ENCODE measurements at places on chromosomes 5 and 9.

- no peak for DNase-seq
These were observed 13.4 kb upstream of the TNIP1 start for GRCh38 chr5:151094030-151094851.

GRCh38 chr9:106864373-106865143, 1.6 kb downstream of the ZNF462 start:
- DNase-seq, result peak; percentile 54

DNA sequence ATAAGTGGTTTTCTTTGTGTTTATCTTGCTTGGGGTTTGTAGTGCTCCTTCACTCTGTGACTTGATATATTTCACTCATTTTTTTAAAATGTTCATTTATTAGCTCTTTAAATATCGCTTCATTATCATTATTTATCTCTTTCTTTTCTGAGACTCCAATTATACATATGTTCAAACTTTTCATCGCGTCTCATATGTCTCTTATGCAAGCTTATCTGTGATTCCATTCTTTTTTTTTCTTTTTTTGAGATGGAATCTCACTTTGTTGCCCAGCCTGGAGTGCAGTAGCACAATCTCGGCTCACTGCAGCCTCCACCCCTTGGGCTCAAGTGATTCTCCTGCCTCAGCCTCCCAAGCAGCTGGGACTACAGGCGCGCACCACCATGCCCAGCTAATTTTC, 73.9 kb upstream of the GABRP start:
- no peak for DNase-seq

- no peak for DNase-seq
These were observed 136.9 kb upstream of the EGFLAM start for GRCh38 chr5:38121420-38121819.

- no peak for DNase-seq
These were observed 75.0 kb downstream of the LIX1 start for GRCh38 chr5:97067296-97067850.

DNA sequence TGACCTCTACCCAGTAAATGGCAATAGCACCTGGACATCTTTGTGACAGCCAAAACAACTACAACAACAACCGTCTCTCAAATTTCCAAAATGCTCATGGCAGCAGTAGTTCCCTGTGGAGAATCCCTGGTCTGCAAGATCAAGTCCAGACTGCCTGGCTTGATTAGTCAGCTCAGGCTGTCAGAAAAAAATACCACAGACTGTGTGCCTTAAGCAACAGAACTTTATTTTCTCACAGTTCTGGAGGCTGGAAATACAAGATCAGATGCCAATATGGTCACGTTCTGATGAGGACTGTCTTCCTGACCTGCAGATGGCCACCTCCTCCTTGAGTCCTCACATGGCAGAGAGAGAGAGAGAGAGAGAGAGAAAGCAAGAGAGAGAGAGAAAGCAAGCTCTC, 52.3 kb upstream of the MOCS2 start:
- no peak for DNase-seq

GRCh38 chr5:37838152-37838932, 1.5 kb downstream of the GDNF start:
- peak; percentile 32 for DNase-seq

GRCh38 chr5:118611332-118611945, 376.9 kb downstream of the DTWD2 start:
- DNase-seq, result peak; percentile 22

DNA sequence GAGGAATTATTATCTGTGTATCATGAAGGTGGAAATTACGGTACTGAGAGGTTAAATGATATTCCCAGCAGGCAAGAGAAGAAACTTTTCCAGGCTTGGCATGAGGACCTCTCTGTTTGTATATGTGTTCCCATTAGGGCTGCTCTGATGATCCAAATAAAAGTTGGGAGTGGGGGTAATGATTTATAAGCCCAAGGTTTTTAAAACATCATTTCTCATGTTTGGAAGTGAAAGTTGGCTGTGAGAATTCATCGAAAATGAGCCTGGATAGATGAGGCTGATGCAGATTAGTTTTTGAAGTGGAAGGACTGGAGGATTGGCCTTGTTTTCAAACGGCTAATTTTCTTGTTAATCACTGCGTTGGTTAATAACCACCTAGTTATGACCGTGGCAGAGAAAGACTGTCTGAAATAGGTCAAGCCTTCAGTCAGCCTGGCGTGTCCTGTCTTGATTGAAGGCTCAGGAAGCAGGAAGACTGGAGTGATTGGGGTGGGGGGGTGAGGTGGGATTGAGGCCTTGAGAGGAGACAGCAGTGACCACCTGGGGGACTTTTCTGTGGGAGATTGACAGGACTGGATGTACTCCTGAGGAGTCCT, 391.0 kb upstream of the WWC1 start:
- DNase-seq, result no peak

DNA sequence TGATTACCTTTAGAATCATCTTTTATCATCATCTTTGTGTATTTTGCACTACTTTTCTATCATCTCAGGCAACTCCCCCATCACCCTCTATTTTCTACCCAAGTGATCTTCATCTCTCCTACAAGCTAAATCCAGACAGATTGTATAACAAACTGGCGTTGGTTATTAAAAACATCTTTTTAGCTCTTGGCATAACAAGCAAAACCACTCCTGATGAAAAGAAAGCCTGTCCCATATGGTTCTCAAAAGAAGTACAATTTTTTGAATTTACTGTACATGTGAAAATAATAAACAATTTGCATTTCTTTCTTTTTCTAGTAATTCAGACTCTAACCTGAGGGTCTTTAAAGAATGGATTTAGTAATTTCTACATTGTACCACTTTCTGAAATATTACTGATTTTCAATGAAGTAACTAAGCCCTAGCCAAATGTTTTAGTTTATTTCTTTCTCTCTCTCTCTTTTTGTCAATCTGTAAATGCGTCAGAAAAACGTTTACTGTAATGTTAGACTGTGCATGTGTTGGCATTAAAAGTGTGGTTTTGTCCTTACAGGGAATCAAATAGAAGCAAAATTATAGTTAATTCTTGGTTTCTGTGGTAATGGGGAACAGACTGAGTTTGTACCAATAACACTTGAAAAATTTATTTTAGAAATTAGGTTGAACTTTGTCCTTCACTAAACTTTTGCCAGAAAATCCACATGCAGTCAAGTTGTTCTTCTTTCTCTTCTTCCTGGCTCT, 52.5 kb upstream of the RPS23 start:
- no peak for DNase-seq

- no peak for DNase-seq
These were observed 71.0 kb downstream of the AMBP start for GRCh38 chr9:114006931-114007691.

DNA sequence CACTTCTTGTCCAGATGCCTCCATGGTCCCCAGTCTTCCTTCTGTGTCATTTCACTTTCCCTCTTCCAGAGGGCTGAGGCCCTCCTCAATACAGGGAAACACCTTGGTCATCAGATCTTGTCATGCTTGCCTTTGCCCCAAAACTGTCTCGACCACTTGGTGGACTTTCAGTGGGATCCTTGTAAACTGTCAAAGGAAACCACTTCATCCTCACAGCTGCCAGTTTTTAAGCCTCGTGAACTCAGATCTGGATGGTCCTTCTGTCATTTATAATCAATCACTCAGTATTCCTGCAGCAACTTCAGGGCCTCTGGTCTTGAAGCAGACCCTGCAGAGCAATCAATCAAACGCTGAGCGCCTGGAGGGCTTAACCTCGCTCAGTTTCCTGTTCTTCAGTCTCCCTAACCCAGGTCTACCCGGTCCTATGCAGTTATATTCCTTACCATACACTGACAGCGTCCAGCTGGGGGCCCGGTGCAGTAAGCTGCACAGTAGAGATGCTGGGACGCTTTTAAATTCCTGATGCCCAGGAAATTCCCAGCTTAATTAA, 74.6 kb downstream of the GOLPH3 start:
- no peak for DNase-seq

GRCh38 chr9:113368348-113368981, 8.3 kb downstream of the HDHD3 start:
- DNase-seq, result no peak
